LHCN-M2 (cell line): ENCODE measurements at places on chromosomes 7 and 10.

GRCh38 chr7:50203521-50203920 lies 101.0 kb upstream of the IKZF1 start:
- no peak for DNase-seq

DNA sequence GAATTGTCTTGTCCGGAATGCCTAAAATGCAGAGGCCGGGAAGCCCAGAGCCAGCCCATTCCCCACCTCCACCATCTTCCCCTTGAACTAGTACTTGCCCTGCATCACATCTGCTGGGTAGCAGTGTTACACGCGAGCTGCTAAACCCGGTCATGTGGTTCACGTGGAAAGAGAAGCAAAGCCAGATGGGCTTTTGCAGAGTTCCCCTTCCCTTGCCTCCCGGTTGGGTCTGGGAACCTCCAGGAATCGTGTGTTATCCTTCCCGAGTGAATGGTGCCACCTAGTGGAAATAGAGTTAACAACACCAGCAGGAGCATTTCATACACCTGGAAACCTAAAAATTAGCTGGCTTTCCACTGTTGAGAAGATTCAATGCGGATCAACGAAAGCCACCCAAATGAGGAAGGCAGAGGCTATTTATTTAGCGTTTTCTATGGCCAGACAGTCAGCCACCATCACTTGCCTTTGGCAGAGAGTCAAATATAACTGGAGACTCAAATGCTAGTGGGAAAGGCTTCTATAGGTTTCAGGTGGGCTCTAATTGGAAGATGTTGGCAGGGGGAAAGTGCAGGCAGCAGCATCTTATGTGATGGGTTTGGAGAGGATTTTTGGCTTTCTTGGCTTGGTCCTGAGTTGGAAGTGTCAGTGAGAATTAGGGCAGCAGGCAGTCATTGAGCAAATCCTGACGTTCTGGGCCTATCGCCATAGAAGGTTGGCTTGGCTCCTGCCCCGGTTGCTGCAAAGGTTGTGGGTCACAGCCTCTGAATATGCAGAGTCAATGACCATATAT lies 12.9 kb upstream of the DENND2A start:
- DNase-seq: peak; percentile 61

GRCh38 chr7:126569402-126569801 lies 683.3 kb downstream of the GRM8 start:
- DNase-seq: peak; percentile 48

DNA sequence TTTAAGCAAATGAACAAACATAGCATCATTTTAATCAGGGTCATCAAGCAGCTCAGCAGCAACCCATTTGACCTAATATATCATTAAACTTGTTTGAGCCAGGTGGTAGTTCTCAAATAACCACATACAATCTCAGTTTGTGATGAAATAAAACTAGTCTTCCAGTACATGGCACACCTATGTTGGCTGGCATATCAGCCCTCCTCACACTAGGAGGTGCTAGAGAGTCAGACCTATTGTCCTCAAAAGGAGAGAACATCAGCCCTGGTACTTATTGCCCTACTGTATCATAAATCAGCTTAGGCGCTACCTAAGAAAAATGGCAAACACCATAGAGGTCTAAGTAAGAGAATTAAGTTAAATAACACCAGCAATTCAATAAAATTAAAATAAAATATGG lies 81.7 kb downstream of the CABCOCO1 start:
- no peak for DNase-seq

DNA sequence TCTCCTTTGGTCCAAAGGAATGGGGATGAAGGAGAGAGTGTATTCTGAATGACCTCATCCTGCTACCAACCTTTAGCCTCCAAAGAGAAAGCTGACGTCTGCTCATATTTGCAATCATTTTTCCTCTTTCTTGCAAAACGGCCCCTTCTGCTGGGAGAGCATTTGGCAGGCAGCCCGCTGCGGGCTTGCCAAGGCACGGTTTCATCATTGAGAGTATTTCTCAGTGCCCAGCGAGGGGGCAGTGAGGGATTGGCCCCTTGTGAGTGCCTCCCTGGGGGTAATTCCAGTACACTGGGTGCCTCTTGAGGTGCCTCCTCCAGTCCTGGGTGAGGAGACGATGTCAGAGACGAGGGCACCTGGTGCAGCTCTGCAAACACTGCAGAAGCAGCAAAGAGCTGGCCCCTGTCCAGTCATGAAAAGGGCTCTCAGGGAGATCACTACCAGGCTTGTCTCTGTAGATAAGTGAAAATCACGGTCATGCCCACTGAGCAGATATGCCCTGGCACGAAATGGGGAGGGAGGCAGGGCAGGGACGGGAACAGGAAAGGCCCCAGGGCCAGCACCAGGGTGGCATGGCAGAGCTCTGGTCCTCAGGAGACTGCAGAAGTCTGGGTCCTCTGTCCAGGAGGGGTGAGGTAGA lies 48.7 kb upstream of the SHH start:
- peak; percentile 61 for DNase-seq

- no peak for DNase-seq
These were observed 427.6 kb downstream of the THSD7A start for GRCh38 chr7:11404355-11404754.

GRCh38 chr10:17431871-17432311 lies 22.5 kb downstream of the ST8SIA6 start:
- DNase-seq: peak; percentile 66

GRCh38 chr7:54811041-54811845 lies 52.2 kb upstream of the SEC61G start:
- peak; percentile 82 for DNase-seq

DNA sequence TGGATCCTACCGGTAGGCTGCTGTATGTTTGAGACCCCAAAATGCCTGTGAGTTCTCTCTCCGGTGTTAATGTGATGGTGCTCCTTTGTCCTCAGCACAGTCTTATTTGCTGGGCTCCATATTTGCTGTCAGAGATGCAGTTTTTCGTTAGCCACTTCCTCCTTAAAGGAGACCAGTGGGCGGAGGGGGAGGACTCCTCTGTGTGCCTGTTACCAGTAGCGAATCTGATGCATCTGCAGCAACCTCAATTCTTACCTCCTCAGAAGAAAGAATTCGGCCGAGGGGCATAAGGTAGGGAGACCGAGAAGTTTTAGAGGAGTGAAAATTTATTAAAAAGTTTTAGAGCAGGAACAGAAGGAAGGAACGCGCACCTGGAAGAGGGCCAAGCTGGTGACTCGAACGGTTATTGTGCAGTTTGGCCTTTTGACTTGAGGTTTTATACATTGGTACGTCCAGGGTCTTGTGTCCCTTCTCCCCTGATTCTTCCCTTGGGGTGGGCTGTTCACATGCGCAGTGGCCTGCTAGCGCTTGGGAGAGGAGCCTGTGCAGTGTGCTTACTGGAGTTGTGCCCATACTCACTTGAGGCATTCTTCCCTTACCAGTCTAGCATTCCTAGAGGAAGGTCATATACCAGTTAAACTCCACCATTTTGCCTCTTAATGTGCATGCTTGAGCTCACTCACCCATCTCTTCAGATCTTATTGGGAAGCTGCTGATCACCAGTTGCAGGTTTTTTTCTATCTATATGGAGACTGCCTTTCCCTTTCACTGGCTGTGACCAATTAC lies 49.5 kb downstream of the GNAI1 start:
- peak; percentile 26 for DNase-seq

- no peak for DNase-seq
These were observed at the start of gene SEC31B for GRCh38 chr10:100519311-100520051. Gene SEC31B (minus strand): TSS chr10:100519861. CDS start chr10:100516952, 2,909 bp downstream.

GRCh38 chr7:112877691-112878460 lies 87.7 kb upstream of the TMEM168 start:
- DNase-seq: no peak

GRCh38 chr10:89241486-89242344 lies 9.9 kb downstream of the LIPA start:
- DNase-seq: peak; percentile 25

DNA sequence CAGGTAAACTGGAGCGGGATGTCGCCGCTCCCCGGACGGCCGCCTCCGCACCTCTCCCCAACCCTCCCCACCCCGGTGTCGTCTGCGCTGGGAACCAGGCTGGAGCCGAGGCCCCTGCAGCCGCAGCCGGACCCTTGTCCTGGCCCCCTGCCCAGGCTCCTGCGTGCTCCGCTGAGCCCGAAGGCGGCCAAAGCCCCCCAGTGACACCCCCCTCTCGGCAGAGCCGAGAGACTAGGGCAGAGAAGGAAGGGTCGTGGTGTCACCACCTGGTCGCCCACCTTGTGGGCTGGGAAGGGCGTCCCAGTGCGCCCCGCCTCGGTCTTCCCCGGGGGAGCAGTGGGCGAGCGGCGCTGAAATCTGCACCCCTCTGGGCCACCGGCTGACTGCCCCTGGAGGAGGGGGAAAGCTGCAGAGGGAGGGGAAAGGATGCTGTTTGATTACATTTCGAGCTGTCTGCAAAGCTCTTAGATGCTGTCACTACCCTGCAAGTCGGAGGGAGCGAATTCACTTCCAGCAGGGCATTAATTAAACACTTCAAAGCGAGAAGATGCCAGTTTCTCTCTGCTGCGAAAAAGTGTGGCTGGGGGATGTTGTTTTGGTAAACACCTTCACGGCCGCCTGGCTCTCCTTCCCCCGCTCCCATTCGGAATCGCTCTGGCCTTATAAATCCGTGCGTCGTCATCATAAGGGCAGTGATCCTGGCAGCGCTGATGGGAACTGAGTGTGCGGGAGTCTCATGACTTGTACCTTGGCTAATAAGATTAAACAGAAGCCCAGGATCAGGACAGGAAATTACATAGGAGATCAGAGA lies 622 bp downstream of the DYNC1I1 start:
- DNase-seq: no peak

DNA sequence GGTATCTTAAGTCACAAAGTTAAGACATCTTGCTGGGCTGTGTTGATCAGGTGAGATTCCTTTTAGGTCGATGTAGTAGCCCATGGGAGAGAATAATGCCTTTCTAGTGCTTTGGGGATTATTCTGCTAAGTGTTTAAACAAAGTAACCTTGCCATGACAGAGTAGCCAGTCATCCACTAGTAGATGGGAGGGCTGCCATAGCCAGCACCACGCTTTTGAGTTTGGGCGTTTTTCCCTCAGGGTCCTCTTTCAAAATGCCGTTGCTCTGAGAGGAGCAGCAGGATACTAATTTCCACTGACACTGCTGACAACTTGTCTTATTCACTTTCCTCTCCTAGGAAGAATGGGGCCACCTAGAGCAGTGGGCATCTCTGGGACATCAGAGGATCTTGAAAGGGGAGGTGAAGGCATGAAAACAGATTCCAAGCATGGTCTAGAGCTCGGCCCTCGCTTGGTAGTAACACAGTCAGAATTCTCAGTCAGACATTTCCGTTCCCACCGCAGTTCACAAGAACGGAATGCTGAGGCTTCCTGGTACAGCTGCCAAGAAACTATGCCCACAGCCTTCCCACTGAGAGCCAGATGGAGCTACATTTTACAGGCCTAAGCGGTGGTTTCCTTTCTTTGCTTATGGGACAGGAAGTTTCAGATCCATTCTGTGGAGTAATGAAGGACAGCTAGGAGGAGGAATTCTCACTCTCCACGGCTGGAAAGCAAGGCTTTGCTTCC lies 15.3 kb upstream of the RSU1 start:
- DNase-seq: peak; percentile 91

DNA sequence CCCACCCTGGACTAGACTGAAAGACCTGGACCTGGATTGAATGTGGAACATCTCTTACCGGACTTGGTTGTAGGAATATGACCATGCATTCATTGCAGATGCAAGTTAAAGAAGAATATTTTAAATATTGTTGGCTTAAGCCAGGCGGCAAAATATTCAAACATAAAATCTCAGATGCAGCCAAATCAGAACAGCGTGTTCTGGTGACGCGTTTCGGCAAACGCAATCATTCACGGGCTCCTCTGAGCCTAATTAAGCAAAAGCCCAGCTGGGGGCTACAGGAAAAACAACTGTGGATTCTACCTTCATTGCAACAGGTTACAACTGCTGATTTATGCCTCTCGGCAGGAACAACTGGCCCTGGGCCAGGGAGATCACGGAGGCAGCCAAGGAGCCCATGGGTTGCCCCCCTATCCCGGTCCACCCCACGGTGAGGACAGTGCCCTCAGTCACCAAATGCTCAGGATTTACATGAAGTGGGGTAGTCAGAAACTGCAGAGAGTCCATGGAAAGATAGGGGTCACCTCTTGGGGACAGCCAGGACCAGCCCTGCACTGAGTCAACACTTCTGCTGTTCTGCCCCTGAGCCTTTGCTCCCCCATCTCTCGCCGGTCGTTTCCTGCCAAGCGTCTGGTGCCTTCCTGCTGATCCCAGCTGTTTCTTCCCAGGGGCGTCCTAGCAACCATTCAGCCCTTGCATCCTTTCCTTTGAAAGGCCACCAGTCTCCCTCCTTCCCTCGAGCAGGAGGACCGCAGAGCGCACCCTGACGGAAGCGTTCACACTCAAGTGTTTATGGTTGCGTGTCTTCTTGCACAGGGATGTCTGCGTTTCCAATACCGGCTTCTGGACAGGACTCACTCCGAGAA lies 64.4 kb upstream of the SFMBT2 start:
- no peak for DNase-seq

- no peak for DNase-seq
These were observed 59.8 kb downstream of the C10orf120 start for GRCh38 chr10:122639801-122640200.

- DNase-seq: peak; percentile 95
These were observed 39.8 kb upstream of the SRGN start for GRCh38 chr10:69048103-69048502.

DNA sequence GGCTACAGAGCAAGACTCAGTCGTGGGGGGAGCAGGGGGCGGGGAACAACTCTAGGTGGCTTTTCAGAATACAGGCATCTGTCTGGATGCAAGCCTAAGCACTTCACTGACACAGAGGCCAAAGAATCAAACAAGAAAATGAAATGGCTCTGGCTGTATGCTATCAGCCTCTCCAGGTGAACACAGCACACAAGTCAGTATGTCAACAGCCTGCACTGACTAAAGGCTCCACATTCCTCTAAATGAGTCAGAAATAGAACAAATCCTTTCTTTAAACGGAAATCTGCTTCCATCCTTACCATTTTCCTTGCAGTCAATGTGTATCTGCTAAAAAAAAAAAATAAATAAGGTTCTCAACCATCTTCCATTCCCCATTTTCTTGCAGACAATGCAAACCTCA lies 88.3 kb downstream of the ARMH3 start:
- peak; percentile 28 for DNase-seq

DNA sequence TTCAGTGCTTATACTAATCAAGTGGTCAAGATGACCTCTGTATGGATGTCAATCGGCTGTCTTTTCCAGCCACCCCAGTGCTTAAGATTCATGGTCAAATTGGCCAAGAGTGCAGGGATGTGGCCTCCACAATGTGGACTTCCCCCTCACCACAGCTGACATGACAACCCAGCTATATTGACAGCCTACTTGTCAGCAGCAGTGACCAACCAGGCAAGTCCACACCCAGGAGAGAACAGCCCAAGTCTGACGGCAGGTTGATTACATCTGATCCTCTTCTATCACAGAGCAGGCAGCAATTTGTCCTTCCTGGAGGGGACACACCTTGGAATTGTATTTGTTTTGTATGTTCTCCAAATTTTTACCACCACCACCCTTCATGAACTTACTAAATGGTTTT lies 8.2 kb upstream of the ERVW-1 start:
- no peak for DNase-seq

- peak; percentile 35 for DNase-seq
These were observed 648.8 kb downstream of the ARL4A start for GRCh38 chr7:13336227-13336626.

- no peak for DNase-seq
These were observed 147.6 kb upstream of the SHH start for GRCh38 chr7:155959894-155960293.
